ENCODE measurements at places on chromosomes 3 and 15.

- no peak for DNase-seq
Measured at GRCh38 chr3:147159141-147159540, 247.2 kb downstream of the ZIC4 start.

GRCh38 chr3:23051240-23052140, 151.6 kb upstream of the UBE2E2 start:
- no peak for DNase-seq

DNA sequence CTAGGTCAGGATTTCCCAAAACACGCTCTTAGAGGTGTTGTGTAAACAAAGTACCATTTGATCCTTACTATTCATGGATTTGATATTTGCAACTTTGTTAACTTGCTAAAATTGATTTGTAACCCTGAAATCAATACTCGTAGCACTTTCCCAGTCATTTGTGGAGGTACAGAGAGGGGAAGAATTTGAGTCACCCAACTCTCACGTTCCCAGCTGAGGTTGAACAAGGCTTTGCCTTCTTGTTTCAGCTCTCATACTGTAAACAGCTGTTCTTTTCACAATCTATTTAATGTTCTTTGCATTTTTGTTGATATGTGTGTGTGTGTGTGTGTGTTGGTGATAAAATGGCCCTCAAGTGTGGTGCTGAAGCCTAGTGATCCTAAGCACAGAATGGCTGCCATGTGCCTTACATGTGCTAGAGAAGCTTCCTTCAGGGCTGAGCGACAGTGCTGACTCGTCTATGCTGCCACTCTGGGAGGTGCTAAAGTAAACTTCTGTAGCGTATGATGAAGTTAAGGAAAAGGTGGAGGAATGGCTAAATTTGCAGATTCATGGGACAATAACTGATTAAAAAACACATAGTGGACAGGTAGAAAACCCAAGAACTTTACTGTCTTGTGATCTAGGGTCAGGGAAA, 173.2 kb downstream of the APBA2 start:
- DNase-seq: no peak

- no peak for DNase-seq
Measured at GRCh38 chr15:48582452-48583247, 62.9 kb downstream of the FBN1 start.

- no peak for DNase-seq
Measured at GRCh38 chr3:13470894-13471574, 9.1 kb upstream of the HDAC11 start.

GRCh38 chr3:170621256-170621655, 35.4 kb upstream of the SLC7A14 start:
- DNase-seq: no peak

DNA sequence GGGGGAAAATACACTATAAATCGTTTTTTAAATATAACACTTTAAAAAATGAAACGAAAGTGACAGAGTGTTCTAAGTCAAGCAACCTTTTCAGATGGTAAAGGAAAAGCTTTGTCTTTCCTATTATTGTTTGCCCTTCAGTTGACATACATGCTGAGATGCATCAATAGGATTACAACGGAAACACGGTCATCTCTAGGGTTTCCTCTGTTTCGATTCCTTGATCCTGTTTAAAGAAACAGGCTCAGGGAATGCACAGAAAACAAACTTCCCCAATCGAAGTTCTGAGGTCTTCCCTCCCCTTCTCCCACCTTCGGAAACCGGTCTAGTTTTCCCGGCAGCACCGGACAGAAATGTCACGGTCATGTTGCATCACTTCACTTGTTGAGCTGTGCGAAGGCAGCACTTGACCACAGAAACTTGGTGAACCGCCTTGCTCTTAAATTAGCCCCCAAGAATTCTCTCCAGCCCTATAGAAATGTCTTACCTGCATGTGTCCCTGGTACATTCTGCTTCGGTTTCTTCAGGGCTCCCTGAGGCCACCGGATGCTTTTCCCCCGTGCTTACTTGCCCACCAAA, 556 bp downstream of the PEX5L start:
- DNase-seq: no peak

- no peak for DNase-seq
Measured at GRCh38 chr3:39191111-39191510, 1.3 kb downstream of the XIRP1 start.

GRCh38 chr3:176697284-176697889, 499.9 kb downstream of the TBL1XR1 start:
- no peak for DNase-seq

DNA sequence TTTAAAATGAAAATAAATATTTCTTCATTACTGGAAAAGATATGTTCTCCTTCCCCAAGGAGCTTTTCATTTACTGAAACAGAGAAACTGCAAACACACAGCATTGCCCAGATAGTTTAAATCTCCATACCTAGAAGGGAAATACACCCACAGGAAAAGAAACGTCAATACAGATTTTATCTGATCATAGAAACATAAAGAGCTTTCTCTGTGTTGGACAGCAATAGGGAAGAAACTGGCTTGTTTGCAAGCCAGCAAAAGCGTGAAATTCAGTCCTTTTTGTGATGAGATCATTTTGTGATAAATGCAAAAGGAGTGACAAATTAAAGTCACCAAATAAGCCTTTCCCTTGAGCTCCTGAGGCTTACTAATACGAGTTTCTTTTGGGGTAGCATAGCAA, 398.0 kb downstream of the TIGIT start:
- DNase-seq: no peak

DNA sequence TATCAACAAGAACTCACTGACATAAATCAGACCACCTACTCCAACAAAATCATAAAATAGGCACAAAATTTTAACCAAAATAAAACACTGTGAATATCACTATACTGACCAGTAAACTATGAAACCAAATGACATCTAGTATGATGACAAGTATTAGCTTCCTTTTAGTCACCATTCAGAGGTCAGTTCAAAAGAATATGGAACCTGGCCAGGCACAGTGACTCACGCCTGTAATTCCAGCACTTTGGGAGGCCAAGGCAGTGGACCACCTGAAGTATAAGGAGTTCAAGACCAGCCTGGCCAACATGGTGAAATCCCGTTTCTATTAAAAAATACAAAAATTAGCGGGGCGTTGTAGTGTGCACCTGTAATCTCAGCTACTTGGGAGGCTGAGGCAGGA, 65.8 kb downstream of the SMARCC1 start:
- DNase-seq: no peak

DNA sequence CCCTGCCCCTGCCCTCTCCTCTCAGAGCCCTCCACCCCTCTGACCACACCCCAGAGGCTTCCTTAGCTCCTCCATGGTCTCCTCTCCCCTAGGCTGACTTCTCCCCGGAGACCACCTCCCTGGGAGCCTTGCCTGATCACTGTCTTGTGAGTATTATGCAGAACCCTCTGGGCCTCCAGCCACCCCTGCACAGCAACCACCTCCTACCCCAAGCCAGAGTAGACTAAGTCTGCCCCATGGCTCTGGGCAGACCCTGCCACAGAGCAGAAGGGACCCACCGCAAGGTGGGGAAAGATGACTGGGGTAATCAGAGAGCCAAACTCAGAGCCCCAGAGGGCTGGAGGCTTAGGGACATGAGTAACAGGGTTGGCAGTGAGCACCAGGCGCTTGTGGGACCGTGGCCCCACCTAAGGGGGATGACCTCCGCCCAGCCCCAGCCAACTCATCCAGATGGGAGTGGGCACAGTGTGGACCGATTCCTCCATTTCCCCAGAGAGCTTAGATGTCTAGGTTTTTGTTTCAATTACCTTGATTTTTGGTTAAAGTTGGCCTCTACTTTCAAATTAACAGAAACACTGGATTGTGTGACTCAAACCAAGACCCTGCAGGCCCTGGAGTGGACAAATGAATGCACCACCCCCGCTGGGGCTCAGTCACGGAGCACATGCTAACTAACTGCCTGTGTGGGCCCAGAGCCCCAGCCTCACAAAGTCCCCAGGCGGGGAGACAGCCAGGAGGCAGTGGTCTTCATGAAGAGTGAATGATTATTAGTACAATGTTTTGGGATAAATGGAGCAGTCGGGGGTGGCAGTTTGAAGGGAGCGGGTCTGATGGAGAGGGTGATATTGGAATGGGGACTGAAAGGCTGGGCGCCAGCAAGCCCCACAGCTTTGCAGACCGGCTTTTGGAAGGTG, 119.4 kb upstream of the PRR20G start:
- DNase-seq: no peak

- DNase-seq: no peak
Measured at GRCh38 chr15:74400313-74400860, 32.9 kb upstream of the CYP11A1 start.
